Dermis blood vessel endothelial cell (primary cell): ENCODE measurements at places on chromosomes 12 and 14. TPM values are rescaled to one million over a fixed set of nuclear protein-coding genes. Genes with fewer than 3 reads are reported as not detected.

Gene TDRD9
- total RNA-seq: 3.0 and 4.3 TPM in 2 replicates

Gene HEBP1
- total RNA-seq: 23.3 and 34.7 TPM in 2 replicates

Gene SMOC1
- 1.0 and 3.1 TPM in 2 replicates for total RNA-seq

Gene RPGRIP1
- total RNA-seq: 0.33 TPM in 1 of 2 replicates, not detected in the other

Gene OAS1
- total RNA-seq: 13.6 and 30.7 TPM in 2 replicates

Gene CFAP54
- 8.3 and 13.1 TPM in 2 replicates for total RNA-seq

Gene ITGA7
- 0.42 and 0.68 TPM in 2 replicates for total RNA-seq

Gene KLHL33
- 0.09 and 0.17 TPM in 2 replicates for total RNA-seq

Gene GLS2
- 0.28 and 0.51 TPM in 2 replicates for total RNA-seq

Gene YAF2
- 19.1 and 26.1 TPM in 2 replicates for total RNA-seq

Gene TMCC3
- total RNA-seq: 27.8 and 34.5 TPM in 2 replicates

Gene TCL1B
- total RNA-seq: not detected in 2 replicates

Gene RPL10L
- total RNA-seq: not detected in 2 replicates

Gene SDR9C7
- total RNA-seq: not detected in 2 replicates

Gene PTPN6
- 2.4 and 3.4 TPM in 2 replicates for total RNA-seq

Gene KCNJ8
- 0.14 and 0.17 TPM in 2 replicates for total RNA-seq

Gene VDR
- under 0.01 and 0.47 TPM in 2 replicates for total RNA-seq

Gene LMO3
- total RNA-seq: not detected in 2 replicates

Gene ZFHX2
- total RNA-seq: 0.17 and 0.23 TPM in 2 replicates

Gene SRRM4
- not detected in 2 replicates for total RNA-seq

Gene CD163L1
- total RNA-seq: 5.4 and 7.1 TPM in 2 replicates

Gene PTGER2
- 0.14 and 0.34 TPM in 2 replicates for total RNA-seq

Gene NR1H4
- total RNA-seq: 0.09 and 0.34 TPM in 2 replicates

Gene SIX6
- total RNA-seq: not detected in 2 replicates

Gene AICDA
- total RNA-seq: not detected in 2 replicates

Gene FAM90A1
- 0.05 TPM in 1 of 2 replicates, not detected in the other for total RNA-seq

Gene PRR4
- 0.17 and 0.33 TPM in 2 replicates for total RNA-seq

Gene MYF6
- total RNA-seq: not detected in 2 replicates

Gene RTL1
- not detected in 2 replicates for total RNA-seq

Gene SMIM41
- not detected in 2 replicates for total RNA-seq

Gene MANSC1
- total RNA-seq: 6.8 and 14.8 TPM in 2 replicates

Gene STYK1
- total RNA-seq: 4.6 and 7.9 TPM in 2 replicates

Gene CIDEB
- 4.6 and 7.5 TPM in 2 replicates for total RNA-seq

Gene CD63
- total RNA-seq: 752 and 1,427 TPM in 2 replicates

Gene P2RX7
- 8.8 and 10.2 TPM in 2 replicates for total RNA-seq

Gene MMP19
- 0.68 and 1.1 TPM in 2 replicates for total RNA-seq

Gene CCDC196
- total RNA-seq: not detected in 2 replicates

Gene FOXG1
- not detected in 2 replicates for total RNA-seq

Gene TOMM20L
- total RNA-seq: not detected in 2 replicates
